Stimulated activated CD8-positive, alpha-beta memory T cell treated with anti-CD3 and anti-CD28 coated beads, Interleukin-7, amount 100 ng/mL, for 24 hours (primary cell): ENCODE measurements at places on chromosomes 1 and 21.

DNA sequence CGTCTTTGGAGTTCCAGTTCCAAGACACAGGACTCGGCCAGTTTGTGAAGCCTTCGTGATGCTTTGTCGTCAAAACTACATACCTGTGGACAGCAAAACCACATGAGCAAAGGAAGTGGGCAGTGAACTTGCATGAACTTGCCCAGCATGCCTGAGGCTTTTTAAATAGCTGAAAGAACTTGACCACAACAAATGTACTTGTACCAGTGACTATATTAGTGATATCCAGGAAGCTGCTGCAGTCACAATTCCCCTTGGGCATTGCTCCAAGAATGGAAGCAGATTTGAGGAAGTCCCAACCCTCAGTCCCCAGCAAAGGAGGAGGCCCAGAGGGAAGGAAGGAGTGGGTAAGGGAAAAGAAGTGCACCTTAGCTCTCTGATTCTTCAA, 2.6 kb downstream of the FUCA1 start:
- DNase-seq = no peak

GRCh38 chr21:42571391-42572150, 57.9 kb downstream of the SLC37A1 start:
- no peak for DNase-seq

DNA sequence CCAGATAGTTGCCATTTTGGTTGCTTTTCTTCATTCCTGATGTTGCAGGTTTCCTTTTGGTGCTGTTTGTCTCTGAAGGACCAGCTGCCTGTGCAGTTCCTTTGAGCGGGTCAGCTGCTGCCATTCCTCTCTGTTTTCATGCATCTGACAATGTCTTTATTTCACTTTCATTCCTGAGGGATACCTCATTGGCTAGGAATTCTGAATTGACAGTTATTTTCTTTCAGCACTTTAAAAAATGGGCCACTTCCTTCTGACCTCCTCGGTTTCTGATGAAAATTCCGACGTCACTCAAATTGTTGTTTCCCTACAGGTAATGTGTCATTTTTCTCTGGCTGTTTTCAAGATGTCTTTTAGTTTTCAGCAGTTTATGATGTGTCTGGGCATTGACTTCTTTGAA, 24.8 kb downstream of the CCSAP start:
- no peak for DNase-seq

- DNase-seq = no peak
These were observed 73.3 kb downstream of the RPAP2 start for GRCh38 chr1:92372164-92372563.

GRCh38 chr1:59705466-59706302, 109.1 kb upstream of the HOOK1 start:
- no peak for DNase-seq

- no peak for DNase-seq
These were observed 20.9 kb downstream of the SKI start for GRCh38 chr1:2248854-2249558.

DNA sequence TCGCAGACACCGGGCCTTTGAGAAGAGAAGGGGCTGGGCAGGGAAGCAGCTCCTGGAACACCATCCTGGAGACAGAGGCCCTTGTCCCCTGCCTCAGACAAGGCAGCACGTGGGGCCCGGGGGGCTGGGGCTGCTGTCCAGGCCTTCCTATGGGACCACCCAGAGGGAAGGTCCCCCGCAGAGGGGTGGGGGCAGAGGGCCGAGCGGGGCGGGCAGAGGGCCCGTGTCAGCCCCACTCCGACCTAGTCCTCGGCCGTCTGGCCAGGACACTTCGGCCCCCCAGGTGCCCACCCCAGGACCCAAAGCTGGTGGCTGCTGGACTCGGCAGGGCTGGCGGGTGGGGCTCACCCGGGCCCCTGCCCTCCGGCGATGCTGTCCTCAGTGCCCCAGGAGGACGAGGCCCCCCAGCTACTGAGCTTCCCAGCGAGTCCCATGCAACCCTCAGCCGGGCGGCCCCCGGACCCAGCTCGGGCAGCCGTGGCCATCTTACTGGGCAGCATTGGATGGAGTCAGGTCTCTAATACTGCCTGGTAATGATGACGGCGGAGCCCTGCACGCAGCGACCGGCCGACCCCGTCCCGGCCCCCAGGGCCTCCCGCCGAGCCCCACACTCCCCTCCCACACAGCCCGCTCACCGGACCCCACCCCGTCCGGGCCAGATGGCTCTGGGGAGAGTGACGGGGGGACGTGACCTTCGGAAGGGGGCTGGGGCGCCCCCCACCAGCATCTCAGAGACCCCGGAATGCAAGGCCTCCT, 6.9 kb upstream of the TTLL10 start:
- DNase-seq = no peak

DNA sequence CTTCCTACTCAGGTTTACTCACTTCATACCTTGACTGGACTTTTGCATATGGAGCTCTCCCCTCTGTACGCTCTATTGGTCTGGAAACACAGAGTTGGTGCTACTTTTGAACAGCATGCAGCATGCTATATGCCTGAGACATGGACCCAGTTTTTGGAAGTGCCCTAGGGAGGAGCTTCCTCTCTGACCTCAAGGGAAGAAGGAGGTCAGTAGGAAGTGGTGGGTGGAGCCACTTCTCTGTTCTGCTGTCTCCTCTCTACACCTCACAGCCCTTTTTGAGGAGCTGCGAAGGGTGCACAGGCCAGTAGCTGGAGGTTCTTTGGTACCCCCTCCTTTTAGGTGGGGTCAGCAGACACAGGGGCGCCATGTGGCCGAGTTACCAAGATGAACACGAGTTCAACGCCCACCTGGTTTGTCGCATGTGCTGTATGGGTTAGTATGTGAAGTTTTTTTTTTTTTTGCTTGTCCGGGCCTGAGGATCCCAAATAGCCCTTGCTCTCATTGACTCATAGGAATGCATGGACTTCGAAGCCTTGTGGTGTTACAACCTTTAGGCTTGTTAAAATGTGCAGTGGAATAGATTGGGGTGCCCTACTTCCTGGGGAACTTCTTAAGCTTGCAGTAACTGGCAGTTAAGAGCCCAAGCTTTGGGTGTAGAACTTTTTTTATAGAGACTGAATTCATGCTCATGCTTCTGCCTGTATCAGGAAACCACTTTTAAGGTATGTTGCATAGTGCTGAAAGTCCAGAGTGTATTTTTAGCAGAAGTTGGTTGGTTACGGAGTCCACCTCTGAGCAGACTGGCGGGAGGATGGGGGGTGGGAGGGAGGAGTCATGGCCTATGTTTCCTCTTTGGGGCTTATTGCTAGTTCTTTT, 10.7 kb downstream of the MACF1 start:
- DNase-seq = no peak

DNA sequence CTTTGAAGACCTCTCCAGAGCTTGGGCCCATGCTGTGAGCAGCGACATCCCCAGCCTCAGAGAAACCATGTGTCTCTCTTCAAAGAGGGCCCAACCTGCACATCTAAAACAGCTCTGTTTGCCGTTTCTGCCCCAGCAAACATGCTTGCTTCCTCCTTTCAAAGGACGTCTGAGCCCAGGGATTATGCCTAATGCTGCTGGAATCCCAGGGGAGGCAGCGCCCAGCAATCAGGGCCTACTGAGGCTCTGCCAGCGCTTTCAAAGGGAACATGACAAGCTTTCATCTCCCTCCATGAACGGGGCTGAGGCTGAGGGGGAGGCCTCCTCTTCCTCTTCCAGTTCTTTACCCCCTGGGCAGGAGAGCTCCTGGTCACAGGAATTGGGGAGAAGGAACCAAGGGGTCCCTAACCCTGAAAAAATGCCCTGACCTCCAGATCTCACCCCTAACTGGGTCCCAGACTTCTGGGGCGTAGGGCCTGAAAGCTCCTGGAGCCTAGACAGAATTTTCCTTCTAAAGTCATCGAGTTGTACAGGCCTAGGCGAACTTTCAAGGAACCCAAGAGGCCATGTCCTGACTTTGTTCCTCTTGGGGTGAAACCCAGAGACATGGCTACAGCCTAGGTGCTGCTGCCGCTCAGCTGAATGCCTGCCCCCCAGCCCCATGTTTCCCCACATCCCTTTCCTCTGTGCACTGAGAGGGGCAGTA, 13.4 kb upstream of the ASCL5 start:
- no peak for DNase-seq

DNA sequence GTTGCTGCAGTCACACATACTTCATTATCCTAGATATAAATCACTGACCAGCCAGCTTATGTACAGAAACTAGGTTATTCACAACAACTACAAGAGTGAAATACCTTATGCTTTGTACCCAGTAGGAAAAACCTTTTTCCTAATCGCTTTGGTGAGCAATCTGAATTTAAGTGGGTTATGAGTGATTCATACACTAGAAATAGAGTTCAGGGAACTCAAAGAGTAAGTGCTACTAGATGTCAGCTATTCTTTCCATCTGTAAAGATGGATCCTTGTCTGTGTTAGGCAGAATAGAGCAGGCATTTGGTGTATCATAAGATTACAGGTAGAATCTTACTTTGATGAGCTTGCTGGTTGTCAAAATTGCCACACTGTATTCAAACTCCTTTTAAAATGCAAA, 101.9 kb downstream of the ZNF644 start:
- no peak for DNase-seq
